ENCODE measurements at places on chromosomes 11 and 22. TPM values are rescaled to one million over a fixed set of nuclear protein-coding genes. Genes with fewer than 3 reads are reported as not detected.

Gene GLYATL2
- total RNA-seq, result 8.6 TPM

Gene TBX10
- not detected for total RNA-seq

Gene ALX4
- total RNA-seq, result not detected

Gene DDI1
- not detected for total RNA-seq

Gene MMP12
- not detected for total RNA-seq

Gene ARSA
- 37.0 TPM for total RNA-seq

Gene ZMAT5
- total RNA-seq, result 28.2 TPM

Gene KCNJ4
- not detected for total RNA-seq

Gene GDPD5
- total RNA-seq, result 5.0 TPM

Gene HSPB2
- total RNA-seq, result not detected

Gene LIN7C
- 31.7 TPM for total RNA-seq

Gene MDK
- total RNA-seq, result 12.7 TPM

Gene DEFB108B
- total RNA-seq, result not detected

Gene PKDREJ
- 0.34 TPM for total RNA-seq

Gene CREB3L1
- total RNA-seq, result 0.99 TPM

Gene GRM5
- not detected for total RNA-seq

Gene ST14
- total RNA-seq, result 109 TPM

Gene SCGB1A1
- not detected for total RNA-seq

Gene YPEL4
- 1.2 TPM for total RNA-seq

Gene TST
- total RNA-seq, result 56.3 TPM

Gene ARHGAP8
- 6.0 TPM for total RNA-seq

Gene C22orf42
- not detected for total RNA-seq

Gene CDKN1C
- 50.9 TPM for total RNA-seq

Gene SLC6A5
- not detected for total RNA-seq

Gene SLC22A6
- total RNA-seq, result not detected

Gene TNNT3
- total RNA-seq, result 6.3 TPM

Gene MPPED1
- 0.99 TPM for total RNA-seq

Gene TCN2
- total RNA-seq, result 9.9 TPM

Gene KCTD14
- 3.7 TPM for total RNA-seq

Gene MMP27
- total RNA-seq, result not detected

Gene SHISA8
- not detected for total RNA-seq

Gene TMEM191C
- 1.7 TPM for total RNA-seq

Gene PICK1
- total RNA-seq, result 51.4 TPM

Gene OTOG
- not detected for total RNA-seq

Gene LRRC4C
- 0.19 TPM for total RNA-seq

Gene FOLR2
- total RNA-seq, result 10.1 TPM

Gene TEX12
- 1.1 TPM for total RNA-seq

Gene PCF11
- 89.1 TPM for total RNA-seq

Gene RAG1
- total RNA-seq, result 0.36 TPM

Gene OR51G2
- not detected for total RNA-seq

Gene C11orf21
- 1.2 TPM for total RNA-seq
